Osteoblast (primary cell): ENCODE measurements at places on chromosomes 11 and 22. TPM values are rescaled to one million over a fixed set of nuclear protein-coding genes. Genes with fewer than 3 reads are reported as not detected.
A peak's percentile ranks its signal among the peaks of the same experiment; 100 is the strongest.

The CCS gene
- 35.8 and 43.3 TPM in 2 replicates for total RNA-seq

The OR51B5 gene
- total RNA-seq: not detected in 2 replicates

The OR4D5 gene
- total RNA-seq: not detected in 2 replicates

The MAP6 gene
- total RNA-seq: 0.72 and 1.5 TPM in 2 replicates

The MIAT gene
- total RNA-seq: 1.8 TPM in 2 replicates

The BDNF gene
- 6.9 and 8.0 TPM in 2 replicates for total RNA-seq

The KCNC1 gene
- under 0.01 TPM in 1 of 2 replicates, not detected in the other for total RNA-seq

The BET1L gene
- 24.6 and 25.6 TPM in 2 replicates for total RNA-seq

The SMTNL1 gene
- not detected in 2 replicates for total RNA-seq

The OR51B4 gene
- not detected in 2 replicates for total RNA-seq

The SCGB1C1 gene
- not detected in 2 replicates for total RNA-seq

The MCHR1 gene
- total RNA-seq: 0.59 TPM in 1 of 2 replicates, not detected in the other

DNA sequence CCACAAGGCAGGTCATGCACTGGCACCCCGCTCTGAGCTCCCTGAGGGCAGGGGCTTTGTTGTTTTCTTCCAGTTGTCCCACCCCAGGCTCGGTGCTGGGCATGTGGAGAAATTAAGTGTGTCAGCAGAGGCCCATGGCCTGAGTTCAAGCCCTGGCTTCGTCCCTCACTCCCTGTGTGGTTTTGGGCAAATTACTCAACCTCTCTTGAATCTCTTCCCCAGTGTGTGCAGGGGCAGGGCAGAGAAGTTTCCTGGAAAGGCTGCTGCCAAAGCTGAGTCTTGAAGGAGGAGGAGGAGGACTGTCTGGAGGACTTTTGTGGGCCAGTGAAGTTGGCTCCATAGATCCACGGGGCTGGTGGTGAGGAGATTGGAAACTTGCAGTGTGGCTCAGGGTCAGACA is 138.1 kb upstream of the E2F8 start:
- H3K4me3 ChIP-seq: no peak overlapping the region
- H3K36me3 ChIP-seq: no peaks in the 10 kb centered on the region
- peak overlapping the region; percentile 86 for H3K27ac ChIP-seq

- peaks cover 67% of the 10 kb centered on the region for H3K27me3 ChIP-seq
- no peaks in the 10 kb centered on the region for H3K36me3 ChIP-seq
- H3K4me1 ChIP-seq: peaks cover 10% of the 10 kb centered on the region
- peak overlapping the region; percentile 37 for H3K4me3 ChIP-seq
- DNase-seq: no peak
These were observed 1.1 kb downstream of the IGF2 start for GRCh38 chr11:2138068-2138430.

GRCh38 chr11:120352405-120352804 is 16.2 kb downstream of the ARHGEF12 start:
- H3K27ac ChIP-seq: no peak overlapping the region
- H3K27me3 ChIP-seq: no peaks in the 10 kb centered on the region
- no peak for DNase-seq
- peaks cover 10% of the 10 kb centered on the region for H3K4me1 ChIP-seq
- no peak overlapping the region for H3K4me3 ChIP-seq

- H3K36me3 ChIP-seq: no peaks in the 10 kb centered on the region
- H3K4me3 ChIP-seq: no peak overlapping the region
- DNase-seq: no peak
- no peaks in the 10 kb centered on the region for H3K4me1 ChIP-seq
- H3K27ac ChIP-seq: no peak overlapping the region
These were observed 828.1 kb upstream of the FAT3 start for GRCh38 chr11:91396236-91397133.

- H3K36me3 ChIP-seq: peaks cover 15% of the 10 kb centered on the region
- H3K4me3 ChIP-seq: no peak overlapping the region
- peaks cover 3% of the 10 kb centered on the region for H3K4me1 ChIP-seq
- no peak overlapping the region for H3K27ac ChIP-seq
These were observed 19.9 kb upstream of the TEF start for GRCh38 chr22:41361716-41362310.

GRCh38 chr11:579830-580601 is 3.7 kb downstream of the PHRF1 start:
- H3K4me1 ChIP-seq: peaks cover 12% of the 10 kb centered on the region
- peak overlapping the region; percentile 23 for H3K27ac ChIP-seq
- H3K4me3 ChIP-seq: no peak overlapping the region
- H3K27me3 ChIP-seq: peaks cover 4% of the 10 kb centered on the region

GRCh38 chr11:67463680-67464410 is 5.2 kb downstream of the TMEM134 start:
- H3K27me3 ChIP-seq: peaks cover 3% of the 10 kb centered on the region
- H3K27ac ChIP-seq: peak overlapping the region; percentile 70
- H3K4me3 ChIP-seq: peak overlapping the region; percentile 75
- peak; percentile 95 for DNase-seq
- H3K4me1 ChIP-seq: peaks cover 21% of the 10 kb centered on the region

GRCh38 chr22:37033605-37034430 is 14.3 kb downstream of the MPST start:
- peaks cover 8% of the 10 kb centered on the region for H3K27me3 ChIP-seq
- no peak overlapping the region for H3K27ac ChIP-seq
- DNase-seq: peak; percentile 8
- H3K36me3 ChIP-seq: no peaks in the 10 kb centered on the region
- H3K4me3 ChIP-seq: no peak overlapping the region
- peaks cover 7% of the 10 kb centered on the region for H3K4me1 ChIP-seq

- H3K27ac ChIP-seq: peak overlapping the region; percentile 95
These were observed 9.0 kb upstream of the MALAT1 start for GRCh38 chr11:65489706-65490320.

GRCh38 chr11:96342014-96342960 is 708 bp downstream of the MAML2 start:
- H3K4me3 ChIP-seq: peak overlapping the region; percentile 80
- DNase-seq: no peak
- no peaks in the 10 kb centered on the region for H3K36me3 ChIP-seq

- H3K36me3 ChIP-seq: peaks cover 54% of the 10 kb centered on the region
- no peak overlapping the region for H3K27ac ChIP-seq
- no peaks in the 10 kb centered on the region for H3K27me3 ChIP-seq
- no peaks in the 10 kb centered on the region for H3K4me1 ChIP-seq
- no peak for DNase-seq
These were observed 120.6 kb downstream of the MICAL3 start for GRCh38 chr22:17903564-17904295.

DNA sequence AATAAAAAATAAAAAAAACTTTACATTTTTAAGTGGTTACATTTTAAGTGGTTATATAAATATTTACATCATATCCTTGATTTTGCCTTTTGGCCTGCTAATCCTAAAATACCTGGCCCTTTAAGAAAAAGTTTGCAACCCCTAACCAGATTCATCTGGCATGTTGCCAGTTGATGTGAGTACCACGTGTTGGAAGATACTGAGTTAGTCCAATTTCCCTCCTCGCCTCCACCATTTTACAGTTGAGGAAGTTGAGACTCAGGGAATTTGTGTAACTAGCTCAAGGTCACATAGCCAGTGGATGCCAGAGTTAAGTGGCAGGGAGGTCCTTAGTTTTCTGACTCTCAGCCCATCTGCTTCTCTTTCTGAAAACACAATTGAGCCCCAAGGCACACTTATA is 5.1 kb downstream of the ELF5 start:
- no peaks in the 10 kb centered on the region for H3K36me3 ChIP-seq
- H3K27me3 ChIP-seq: no peaks in the 10 kb centered on the region
- DNase-seq: no peak
- no peak overlapping the region for H3K27ac ChIP-seq
- H3K4me3 ChIP-seq: no peak overlapping the region
- H3K4me1 ChIP-seq: no peaks in the 10 kb centered on the region

- H3K36me3 ChIP-seq: peaks cover 9% of the 10 kb centered on the region
- H3K27me3 ChIP-seq: no peaks in the 10 kb centered on the region
- DNase-seq: peak; percentile 94
These were observed at the start of gene RAC2 for GRCh38 chr22:37244114-37244921. RAC2 (minus strand) TSS chr22:37244269; CDS start chr22:37244148, 121 bp downstream.

GRCh38 chr11:19458721-19459120 is 218.0 kb upstream of the E2F8 start:
- peaks cover 26% of the 10 kb centered on the region for H3K4me1 ChIP-seq
- no peaks in the 10 kb centered on the region for H3K36me3 ChIP-seq
- H3K4me3 ChIP-seq: no peak overlapping the region

GRCh38 chr11:70306586-70307033 is 36.1 kb downstream of the PPFIA1 start:
- DNase-seq: no peak
- peak overlapping the region; percentile 53 for H3K27ac ChIP-seq
- peaks cover 37% of the 10 kb centered on the region for H3K4me1 ChIP-seq
- no peaks in the 10 kb centered on the region for H3K36me3 ChIP-seq
- H3K4me3 ChIP-seq: no peak overlapping the region

- no peaks in the 10 kb centered on the region for H3K27me3 ChIP-seq
- H3K4me1 ChIP-seq: peaks cover 67% of the 10 kb centered on the region
These were observed 12.2 kb downstream of the PHLDB1 start for GRCh38 chr11:118619444-118620197.

DNA sequence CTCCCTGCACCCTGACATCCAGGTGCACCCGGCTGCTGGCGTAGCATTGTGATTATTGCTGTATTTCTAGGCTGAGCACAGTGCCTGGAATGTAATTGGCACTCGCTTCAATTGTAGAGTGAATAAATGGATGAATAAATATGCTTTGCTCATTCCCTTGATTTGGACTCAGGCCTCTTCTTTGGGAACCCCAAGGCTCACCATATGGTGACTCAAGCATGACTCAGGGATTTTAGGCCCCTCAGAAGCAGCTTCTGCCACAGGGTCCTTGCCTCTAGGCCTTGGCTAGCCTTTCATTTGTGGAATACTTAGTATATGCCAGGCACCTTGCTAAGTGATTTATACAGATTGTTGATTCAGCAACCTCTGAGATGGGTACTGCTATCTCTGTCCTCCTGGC is 78.9 kb downstream of the GRIK4 start:
- H3K27ac ChIP-seq: no peak overlapping the region
- H3K36me3 ChIP-seq: no peaks in the 10 kb centered on the region
- no peak for DNase-seq
- H3K4me1 ChIP-seq: no peaks in the 10 kb centered on the region
- H3K27me3 ChIP-seq: peaks cover 10% of the 10 kb centered on the region

DNA sequence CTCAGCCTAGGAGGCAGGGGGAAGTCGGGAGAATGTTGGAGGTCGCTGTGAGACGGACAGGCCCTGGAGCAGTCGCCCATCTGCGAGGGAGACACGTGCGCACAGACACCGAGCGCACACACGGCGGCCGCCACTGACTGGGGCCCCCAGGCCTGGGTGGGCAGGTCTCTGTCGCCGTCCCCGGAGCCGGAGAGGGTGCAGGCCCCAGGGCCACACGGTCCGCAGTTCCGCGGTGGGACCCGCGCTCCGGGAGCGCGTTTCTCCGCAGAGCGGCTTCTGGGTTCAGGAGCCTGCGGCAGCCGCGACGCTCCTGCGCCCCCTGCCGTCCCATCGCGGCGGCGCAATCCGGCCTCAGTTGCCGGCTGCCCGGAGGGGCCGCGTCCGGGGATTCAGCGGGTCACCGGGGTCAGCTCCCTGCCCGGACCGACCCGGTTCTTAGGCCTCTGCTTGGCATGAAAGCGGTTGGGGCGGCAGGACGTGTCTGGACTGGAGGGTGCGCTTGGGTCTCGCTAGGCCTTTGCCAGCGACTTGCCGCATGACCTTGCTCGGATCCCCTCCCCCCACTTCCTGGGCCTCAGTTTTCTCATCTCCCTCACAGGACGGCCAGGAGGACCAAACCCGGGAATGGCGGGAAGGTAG is 31.2 kb downstream of the PDE2A start:
- H3K27ac ChIP-seq: no peak overlapping the region
- peaks cover 3% of the 10 kb centered on the region for H3K4me1 ChIP-seq
- H3K4me3 ChIP-seq: peak overlapping the region; percentile 61
- DNase-seq: peak; percentile 99
- no peaks in the 10 kb centered on the region for H3K36me3 ChIP-seq

- H3K27ac ChIP-seq: no peak overlapping the region
- H3K4me1 ChIP-seq: peaks cover 4% of the 10 kb centered on the region
- no peak for DNase-seq
- H3K36me3 ChIP-seq: no peaks in the 10 kb centered on the region
These were observed 397 bp downstream of the OR52N2 start for GRCh38 chr11:5809122-5809519.

DNA sequence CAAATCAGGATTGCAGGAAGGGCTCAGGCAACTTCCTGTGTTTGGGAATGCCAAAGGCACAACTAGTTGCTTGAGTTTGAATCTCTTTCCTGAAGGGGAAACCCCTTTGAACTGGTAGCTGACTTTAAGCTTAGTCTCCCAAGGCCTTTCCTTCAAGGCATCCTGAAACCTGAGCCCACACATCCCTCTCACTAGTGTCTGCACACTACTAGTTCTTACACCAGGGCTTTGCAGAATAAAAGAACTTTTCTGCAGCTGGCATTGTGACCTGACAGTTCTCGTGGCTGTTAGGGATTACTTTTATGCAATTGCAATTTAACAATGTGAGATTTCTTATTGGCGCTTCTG is 95.4 kb downstream of the EXT2 start:
- H3K27ac ChIP-seq: no peak overlapping the region
- no peak for DNase-seq
- no peaks in the 10 kb centered on the region for H3K27me3 ChIP-seq
- no peak overlapping the region for H3K4me3 ChIP-seq
- H3K4me1 ChIP-seq: no peaks in the 10 kb centered on the region
- peaks cover 6% of the 10 kb centered on the region for H3K36me3 ChIP-seq

DNA sequence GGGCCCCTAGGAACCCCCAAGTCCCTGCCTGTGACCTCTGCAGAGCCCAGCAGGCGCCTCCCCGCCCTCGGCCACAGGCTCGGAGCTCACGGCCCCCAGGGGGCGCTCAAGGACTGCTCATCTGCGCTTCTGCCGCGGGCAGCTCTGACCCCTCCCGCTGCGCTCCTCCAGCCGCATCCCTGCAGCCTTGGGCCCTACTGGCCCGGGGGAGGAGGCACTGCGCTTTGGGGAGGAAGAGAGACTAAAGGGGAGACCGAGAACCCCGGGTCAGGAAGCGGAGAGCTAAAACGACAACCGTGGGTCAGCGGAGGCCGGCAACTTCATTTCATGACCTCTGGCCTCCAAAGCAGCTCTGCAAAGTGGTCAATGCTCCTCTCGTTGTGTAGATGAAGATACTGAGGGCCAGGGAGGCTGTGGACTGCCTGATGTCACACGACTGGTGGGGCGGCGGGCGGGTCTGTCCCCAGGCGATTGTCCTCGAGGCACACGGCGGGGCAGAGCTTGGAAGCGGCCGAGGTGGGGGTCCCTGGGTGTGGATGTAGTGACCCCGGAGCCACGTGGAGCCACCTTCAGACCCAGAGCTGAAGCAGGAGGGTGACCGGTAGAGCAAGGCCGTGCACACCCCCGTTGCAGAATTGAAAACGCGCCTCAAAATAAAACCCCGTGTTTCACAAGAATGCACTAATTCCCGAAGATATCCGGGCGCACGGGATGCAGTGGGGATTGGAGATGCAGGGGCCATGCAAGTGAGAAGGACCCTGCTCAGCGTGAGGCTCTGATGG is 2.7 kb upstream of the KRTAP5-6 start:
- no peak overlapping the region for H3K27ac ChIP-seq
- H3K36me3 ChIP-seq: no peaks in the 10 kb centered on the region

DNA sequence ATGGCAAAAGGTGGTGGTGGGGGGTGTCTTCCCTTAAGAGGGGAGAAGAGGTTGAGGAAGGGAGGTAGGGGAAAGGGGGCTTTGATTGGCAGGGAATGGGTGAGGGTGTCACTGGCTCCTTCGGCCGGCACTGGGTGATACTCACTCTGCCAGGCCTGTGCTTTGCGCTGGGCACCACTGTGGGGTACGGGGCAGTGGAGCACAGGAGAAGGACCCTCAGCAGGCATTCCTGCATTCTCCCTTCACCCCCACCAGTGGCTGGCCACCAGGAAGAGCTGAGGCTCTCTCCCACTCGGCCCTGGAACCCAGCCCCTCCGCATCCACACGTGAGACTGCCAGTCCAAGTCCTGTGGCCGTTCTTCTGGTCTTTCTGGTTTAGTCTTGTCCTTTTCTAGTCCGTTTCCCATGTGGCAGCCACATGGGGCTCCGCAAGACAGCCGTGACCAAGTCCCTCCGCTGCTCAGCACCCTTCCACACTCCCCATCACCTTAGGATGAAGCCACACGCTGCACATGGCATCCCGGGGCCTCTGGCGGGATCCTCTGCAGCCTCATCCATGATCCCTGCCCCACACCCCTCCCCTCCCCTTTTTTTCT is 8.0 kb downstream of the CAPN5 start:
- H3K27ac ChIP-seq: peak overlapping the region; percentile 94
- H3K36me3 ChIP-seq: no peaks in the 10 kb centered on the region
